ENCODE measurements at places on chromosomes 1 and 21.

DNA sequence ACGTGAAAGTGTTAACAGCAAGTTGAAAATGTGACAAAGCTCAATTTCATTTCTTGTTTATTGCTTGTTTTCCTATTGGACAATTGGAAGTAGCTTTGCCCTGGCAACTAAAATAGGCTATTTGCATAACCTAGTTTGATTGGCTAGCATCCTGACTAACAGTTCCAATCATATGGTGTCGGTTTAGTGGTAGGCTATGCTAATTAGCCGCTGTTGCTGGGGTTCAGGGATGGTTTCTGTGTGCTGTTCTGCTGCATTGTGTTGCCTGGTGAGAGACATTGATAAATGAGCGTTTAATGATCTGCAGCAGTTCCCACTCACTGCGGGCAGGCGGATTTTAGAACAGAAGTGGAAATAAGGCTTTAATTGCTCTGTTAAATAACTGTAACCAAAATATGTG, 68.5 kb downstream of the DYRK1A start:
- no peak for DNase-seq

- no peak for DNase-seq
Measured at GRCh38 chr1:158799689-158800088, 18.7 kb upstream of the OR6N2 start.

- no peak for DNase-seq
Measured at GRCh38 chr1:210291081-210291764, 37.5 kb upstream of the HHAT start.

- DNase-seq: no peak
Measured at GRCh38 chr1:204289280-204289679, 70.4 kb downstream of the PLEKHA6 start.

- DNase-seq: no peak
Measured at GRCh38 chr21:46617267-46618051, 12.6 kb upstream of the S100B start.

DNA sequence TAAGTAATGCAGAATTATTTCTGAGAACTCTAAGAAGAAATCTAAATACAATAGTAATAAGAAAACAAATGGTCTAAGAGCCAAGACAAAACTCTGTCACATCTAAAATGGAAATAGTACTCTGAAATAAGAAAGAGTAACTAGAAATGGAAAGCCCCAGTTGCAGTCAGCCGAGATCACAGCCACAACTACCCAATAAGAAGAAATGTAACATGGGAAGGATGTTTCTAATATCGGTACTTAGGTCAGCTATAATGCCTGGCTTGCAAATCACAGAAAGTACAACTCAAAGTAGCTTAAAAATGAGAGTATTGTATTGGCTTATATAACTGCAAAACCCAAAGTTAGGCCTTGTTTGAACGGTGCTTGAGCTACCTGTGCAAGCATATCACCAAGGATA, 58.6 kb upstream of the USP25 start:
- no peak for DNase-seq

DNA sequence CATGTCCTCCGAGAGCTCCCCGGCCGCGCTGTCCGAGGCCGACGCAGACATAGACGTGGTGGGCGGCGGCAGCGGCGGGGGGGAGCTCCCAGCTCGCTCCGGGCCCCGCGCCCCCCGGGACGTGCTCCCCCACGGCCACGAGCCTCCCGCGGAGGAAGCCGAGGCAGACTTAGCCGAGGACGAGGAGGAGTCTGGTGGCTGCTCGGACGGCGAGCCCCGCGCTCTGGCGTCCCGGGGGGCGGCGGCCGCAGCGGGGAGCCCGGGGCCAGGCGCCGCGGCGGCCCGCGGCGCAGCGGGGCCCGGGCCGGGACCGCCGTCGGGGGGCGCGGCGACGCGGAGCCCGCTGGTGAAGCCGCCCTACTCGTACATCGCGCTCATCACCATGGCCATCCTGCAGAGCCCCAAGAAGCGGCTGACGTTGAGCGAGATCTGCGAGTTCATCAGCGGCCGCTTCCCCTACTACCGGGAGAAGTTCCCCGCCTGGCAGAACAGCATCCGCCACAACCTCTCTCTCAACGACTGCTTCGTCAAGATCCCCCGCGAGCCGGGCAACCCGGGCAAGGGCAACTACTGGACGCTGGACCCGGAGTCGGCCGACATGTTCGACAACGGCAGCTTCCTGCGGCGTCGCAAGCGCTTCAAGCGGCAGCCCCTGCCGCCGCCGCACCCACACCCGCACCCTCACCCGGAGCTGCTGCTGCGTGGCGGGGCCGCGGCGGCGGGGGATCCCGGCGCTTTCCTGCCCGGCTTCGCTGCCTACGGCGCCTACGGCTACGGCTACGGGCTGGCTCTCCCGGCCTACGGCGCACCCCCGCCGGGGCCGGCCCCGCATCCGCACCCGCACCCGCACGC, 547 bp downstream of the FOXD2 start:
- no peak for DNase-seq

DNA sequence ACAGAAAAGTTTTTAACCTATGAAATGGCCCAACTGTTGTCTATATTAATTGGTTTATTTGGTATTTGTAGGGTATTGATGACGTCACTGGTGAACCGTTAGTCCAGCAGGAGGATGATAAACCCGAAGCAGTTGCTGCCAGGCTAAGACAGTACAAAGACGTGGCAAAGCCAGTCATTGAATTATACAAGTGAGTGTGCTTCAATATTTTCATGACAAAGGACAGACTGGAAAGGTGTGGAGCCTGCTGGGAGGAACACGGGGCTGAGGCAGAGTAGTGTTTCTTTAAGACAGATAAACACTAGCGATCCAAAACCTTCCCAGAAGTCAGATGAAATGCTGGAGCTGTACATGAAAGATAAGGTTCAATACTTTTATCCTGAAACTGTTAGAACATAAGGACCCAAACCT, 76.7 kb downstream of the AK4 start:
- DNase-seq: no peak

- DNase-seq: no peak
Measured at GRCh38 chr1:214665606-214666110, 62.7 kb downstream of the CENPF start.

GRCh38 chr1:110667776-110668175, 7.0 kb downstream of the KCNA3 start:
- DNase-seq: no peak

DNA sequence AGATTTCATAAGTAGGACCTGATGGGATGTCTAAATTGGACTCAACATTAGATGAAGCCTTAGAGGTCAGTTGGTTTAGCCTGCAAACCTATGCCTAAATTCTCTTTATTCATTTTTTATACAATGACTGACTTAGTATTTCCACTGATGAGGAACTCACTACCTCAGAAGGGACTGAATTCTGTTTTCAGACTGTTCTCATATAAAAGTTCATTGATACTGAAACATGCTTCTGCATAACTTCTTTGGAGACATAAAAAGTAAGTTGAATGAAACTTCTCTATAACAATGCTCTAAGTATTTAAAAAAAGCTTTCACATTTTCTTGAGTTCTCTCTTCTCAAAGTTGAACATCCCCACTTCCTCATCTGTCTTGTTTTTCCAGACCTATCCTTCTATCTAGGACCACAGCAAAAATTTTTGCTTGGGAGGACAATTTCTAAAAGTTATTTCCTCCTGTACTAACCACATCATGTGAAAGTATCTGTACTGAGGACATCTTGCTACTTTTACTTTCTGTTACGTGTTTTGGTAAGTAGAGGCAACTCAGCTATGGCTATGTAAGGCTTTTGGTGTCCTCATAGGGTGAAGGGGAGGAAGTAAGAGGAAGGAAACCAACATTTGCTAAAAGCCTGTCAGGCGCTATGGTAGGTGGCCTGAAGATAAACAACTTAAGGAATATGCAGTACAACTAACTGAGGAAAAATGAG, 64.1 kb downstream of the USP24 start:
- DNase-seq: no peak

DNA sequence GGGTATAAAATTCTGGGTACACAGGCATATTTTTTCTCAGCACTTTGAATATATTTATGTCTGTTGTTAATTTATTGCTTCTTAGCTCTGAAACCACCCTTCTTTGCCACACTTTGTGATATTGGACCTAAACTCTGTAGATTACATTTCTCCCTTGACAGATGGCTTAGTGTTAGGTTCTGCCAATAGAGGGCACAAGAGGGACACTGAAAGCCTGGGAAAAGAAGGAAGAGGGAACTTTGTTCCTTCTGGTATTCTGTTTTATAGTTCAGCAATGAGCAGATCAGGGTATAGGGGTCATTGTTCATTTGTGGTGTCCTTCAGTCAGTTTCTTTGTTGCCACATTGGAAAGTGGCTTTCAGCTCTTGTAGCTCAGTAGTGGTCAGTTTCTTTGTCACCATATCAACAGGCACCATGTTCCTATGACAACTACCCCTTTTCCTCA, 423.5 kb upstream of the PROX1 start:
- DNase-seq: no peak

DNA sequence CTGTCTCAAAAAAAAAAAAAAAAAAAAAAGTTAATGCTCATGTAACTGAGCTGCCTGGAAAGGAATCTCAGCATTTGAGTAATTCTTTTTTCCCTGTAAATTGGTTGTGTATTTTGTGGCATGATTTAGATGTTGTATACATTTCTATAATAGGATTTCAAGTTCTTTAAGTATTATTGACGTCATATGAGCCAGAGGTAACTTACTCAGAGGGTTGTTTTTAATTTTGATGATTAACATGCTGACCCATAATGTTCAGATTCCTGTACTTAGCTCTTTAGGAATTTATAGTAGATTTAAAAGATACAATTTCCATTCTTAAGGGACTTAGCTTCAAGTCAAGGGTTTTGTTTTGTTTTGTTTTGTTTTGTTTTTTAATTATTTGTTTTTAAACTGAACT, 120.4 kb downstream of the CACHD1 start:
- DNase-seq: no peak

GRCh38 chr1:14760780-14761179, 162.3 kb downstream of the KAZN start:
- DNase-seq: no peak

DNA sequence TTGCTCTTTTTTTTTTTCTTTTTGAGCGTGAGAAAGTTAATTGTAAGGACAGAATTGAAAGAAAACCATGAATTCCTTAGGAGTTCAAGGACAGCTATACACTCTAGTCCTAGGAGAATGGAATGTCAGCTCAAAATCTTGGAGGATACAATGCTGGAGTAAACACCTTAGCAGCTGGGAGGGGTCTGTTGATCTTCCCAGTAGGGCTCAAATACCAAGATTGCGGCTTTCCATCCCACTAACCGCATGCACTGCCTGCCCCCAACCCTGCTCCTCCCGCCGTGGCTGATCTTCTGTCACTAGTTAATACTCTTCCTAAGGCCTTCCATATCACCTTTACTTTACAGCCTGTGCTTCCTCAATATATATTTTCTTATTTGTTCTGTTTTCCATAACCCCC, 2.6 kb upstream of the PDC start:
- DNase-seq: no peak

- DNase-seq: no peak
Measured at GRCh38 chr1:180424848-180425457, 77.4 kb downstream of the ACBD6 start.

DNA sequence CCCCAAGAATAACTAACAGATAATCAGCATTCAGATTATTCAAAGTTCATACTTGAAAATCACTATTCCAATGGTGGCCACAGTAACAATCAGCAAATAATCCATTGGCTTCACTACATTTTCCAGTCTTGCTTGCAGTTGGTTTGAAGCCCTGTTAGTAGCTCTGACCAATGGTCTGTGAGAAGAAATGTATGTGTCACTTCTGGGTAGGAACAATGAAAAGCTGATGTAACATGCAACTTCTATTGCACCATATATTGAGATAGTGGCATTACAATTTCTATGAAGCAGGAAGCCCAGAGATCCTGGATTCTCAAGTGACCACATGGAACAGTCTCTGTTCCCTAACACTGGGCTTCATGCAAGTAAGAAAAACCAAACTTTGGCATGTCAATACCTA, 250.9 kb upstream of the DAB1 start:
- no peak for DNase-seq

GRCh38 chr1:109198043-109198695, 15.5 kb upstream of the SARS1 start:
- DNase-seq: no peak

- no peak for DNase-seq
Measured at GRCh38 chr1:6771441-6771769, 13.8 kb upstream of the CAMTA1 start.

GRCh38 chr21:44314561-44314960, 14.7 kb downstream of the PFKL start:
- DNase-seq: no peak

DNA sequence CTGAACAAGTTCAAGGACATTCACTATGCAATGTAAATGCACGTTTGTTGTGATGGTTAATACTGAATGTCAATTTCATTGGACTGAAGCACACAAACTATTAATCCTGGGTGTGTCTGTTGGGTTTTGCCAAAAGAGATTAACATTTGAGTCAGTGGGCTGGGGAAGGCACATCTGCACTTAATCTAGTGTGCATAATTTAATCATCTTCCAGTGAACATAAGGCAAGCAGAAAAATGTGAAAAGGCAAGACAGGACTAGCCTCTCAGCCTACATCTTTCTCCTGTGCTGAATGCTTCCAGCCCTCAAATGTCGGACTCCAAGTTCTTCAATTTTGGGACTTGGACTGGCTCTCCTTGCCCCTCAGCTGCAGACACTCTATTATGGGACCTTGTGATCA, 40.1 kb downstream of the PRPF38A start:
- DNase-seq: no peak

- DNase-seq: no peak
Measured at GRCh38 chr1:2392686-2393085, 1.0 kb downstream of the RER1 start.

- peak; percentile 69 for DNase-seq
Measured at GRCh38 chr1:89516055-89516454, 8.6 kb upstream of the LRRC8B start.

- DNase-seq: no peak
Measured at GRCh38 chr1:157199421-157199755, 61.2 kb upstream of the ETV3 start.

DNA sequence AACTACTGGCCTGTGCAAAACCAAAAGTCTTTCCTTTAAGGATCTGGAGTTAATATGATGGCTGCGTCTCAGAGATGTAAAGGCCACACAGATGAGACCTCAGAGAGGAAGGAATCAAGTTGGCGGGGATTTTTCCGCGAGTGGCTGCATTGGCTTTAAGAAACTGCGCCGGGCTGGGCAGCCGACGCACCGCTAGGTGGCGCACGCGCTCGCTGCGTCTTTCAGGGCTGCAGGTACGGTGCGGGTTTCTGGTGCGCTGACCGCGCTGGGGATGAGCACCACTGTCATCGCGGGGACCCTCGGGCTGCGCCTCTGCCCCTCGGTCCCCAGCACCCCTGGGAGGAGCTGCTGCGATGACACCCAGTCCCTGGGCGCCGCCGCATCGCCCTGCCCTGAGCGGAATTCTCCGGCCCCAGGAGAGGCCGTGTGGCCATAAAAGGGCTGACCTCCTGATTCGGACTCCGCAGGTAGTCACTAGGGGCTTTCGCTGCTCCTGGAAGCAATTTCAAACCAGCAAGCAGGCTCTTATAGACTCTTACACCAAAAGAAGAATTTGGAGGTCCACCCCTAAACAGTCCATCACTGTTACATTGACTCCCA, 241.0 kb downstream of the KCNJ6 start:
- DNase-seq: no peak

- no peak for DNase-seq
Measured at GRCh38 chr1:113647164-113647563, 112.1 kb downstream of the PHTF1 start.
